ENCODE measurements at places on chromosomes 1 and 21.

GRCh38 chr1:25338188-25338981 is at the start of gene TMEM50A:
TSS of gene TMEM50A (plus strand) at chr1:25338334. CDS start at chr1:25340487, 2,153 bp downstream.
- peak; percentile 95 for DNase-seq

GRCh38 chr1:197435224-197435623 is 167.2 kb downstream of the CRB1 start:
- no peak for DNase-seq

GRCh38 chr1:98480271-98480670 is 181.2 kb upstream of the SNX7 start:
- no peak for DNase-seq

DNA sequence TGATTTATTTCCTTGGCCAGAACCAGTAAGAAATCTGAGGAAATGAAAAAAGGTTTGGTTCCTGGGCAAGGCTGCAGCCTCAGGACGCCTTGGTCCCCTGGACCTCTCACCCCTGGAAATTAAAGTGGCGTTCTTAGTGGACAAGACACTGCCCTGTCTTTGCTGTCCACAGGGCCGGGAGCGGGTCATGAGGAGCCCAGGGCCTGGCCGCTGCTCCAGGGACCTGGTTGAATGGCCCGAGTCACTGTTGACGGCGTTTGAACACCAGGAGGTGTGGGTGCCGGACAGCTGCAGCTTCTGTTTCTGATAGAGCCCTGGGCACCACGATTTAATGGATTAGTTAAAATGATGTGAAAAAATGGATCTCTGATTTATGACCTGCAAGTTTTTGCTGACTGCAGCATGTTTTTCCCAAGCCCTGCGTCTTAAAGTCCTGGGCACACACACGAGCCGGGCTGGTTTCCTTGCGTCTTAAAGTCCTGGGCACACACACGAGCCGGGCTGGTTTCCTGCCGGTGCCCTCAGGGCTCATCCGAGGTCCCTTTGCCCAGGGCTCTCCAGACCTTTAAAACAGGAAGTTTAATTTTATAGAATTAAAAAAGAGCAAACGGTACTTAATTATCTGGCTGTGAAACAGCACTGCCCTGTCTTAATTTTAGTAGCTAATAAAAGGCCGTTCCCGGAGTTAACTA is 74.1 kb upstream of the ACTRT2 start:
- no peak for DNase-seq

DNA sequence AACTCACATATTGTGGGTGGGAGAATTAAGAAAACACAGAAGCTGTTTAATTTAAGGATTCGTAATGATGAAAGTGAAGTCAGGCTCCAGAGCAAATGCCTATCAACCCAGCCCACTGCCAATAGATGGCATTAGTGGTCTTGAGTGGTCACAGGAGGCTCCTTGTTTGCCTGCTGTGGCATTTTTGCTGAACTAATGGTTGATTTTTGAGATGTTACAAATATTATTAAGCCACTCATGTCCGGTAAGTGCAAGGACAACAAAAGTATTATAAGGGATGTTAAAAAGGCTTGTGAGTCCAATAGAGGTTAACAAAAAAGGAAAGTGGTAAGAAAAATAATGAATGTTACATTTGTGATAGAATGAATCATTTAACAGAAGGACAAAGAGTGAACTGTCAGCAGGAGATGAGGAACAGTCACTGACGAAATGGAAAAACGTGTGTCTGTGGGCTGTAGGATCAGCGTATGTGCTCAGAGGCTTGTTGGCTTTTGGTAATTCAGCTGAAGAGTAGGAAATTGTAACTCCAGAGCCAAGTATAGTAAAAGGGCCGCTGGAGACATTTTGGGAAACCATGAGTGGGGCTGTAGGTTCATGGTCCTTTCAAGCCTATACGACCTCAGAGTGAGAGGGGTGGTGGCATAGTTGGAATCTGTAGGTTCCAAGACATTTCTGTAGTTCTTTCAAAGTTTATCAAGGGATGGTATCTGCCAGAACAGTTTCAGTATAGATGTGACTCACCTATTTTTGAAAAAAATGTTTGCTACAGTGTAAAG is 11.2 kb downstream of the SFT2D2 start:
- DNase-seq: no peak

GRCh38 chr1:6041432-6042062 is 4.1 kb upstream of the KCNAB2 start:
- no peak for DNase-seq

GRCh38 chr21:39882151-39882838 is 15.1 kb downstream of the PCP4 start:
- DNase-seq: no peak

GRCh38 chr21:41009398-41010100 is 158.4 kb upstream of the BACE2 start:
- DNase-seq: no peak

DNA sequence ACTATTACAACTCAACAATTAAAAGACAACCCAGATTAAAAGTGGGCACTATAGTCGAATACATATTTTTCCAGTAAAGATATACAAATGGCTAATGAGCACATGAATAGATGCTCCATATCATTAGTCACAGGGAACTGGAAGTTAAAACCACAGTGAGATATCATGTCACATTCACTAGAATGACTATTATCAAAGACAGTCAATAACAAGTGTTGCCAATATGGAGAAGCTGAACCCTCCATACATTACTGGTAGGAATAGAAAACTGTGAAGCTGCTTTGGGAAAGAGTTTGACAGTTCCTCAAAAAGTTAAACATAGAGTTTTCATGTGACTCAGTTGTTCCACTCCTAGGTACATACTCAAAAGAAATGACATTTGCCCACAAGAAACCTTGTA is 30.6 kb upstream of the MRPS6 start:
- no peak for DNase-seq

DNA sequence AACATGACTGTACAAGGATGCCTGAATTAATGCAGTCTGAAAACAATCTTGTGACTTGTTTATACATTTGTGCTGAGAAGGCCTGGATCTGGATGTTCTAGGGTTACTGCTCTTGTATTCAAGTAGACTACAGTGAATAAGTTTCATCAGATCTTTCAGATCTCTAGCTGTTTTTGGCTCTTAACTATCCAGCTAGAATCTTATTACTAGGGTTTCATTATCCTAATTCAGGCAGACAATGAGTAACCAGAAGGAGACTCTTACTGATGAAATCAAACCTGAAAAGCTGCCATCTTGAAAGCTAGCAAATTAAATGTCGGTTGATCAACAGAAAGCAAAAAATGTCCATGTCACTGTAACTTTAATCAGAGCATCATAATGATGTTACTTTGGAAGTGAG is 112.5 kb upstream of the KCNK2 start:
- DNase-seq: no peak

GRCh38 chr21:36551731-36552433 is 72.0 kb upstream of the CLDN14 start:
- no peak for DNase-seq
